ENCODE measurements at places on chromosomes 6 and 20.

DNA sequence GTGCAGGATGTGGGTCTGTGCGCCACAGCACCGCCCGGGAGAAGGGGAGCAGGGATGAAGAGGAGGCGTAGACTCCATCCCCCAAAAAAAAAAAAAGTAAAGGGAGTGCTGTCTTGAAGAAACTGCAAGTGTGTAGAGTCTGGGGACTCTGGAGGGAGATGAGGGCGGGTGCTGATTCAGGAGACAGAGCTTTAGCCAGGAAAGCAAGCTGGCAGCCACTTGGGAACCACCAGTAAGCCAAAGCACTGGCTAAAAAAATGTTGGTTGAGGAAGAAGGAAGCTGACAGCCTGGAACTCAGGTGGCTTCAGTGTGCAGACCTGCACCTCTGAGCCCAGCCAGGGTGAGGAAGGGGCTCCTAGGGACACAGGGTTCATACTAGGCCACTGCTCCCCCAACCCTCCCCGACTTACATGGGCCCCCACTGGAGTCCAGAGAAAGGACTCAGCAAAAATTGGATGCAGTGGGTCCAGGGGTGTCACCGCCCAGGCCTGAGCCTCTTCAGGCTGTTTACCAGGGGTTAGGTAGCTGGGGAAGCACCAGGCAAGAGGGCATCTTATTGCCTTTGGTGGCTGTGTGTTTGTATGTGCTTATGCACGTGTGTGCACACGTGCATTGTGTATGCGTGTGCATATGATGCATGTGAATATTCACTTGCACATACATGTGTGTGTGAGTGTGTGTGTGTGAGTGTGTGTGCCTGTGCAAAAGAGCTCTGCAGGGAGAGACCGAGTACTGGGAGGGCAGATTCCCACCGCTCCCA lies 153.5 kb upstream of the MLN start:
- no peak for DNase-seq

DNA sequence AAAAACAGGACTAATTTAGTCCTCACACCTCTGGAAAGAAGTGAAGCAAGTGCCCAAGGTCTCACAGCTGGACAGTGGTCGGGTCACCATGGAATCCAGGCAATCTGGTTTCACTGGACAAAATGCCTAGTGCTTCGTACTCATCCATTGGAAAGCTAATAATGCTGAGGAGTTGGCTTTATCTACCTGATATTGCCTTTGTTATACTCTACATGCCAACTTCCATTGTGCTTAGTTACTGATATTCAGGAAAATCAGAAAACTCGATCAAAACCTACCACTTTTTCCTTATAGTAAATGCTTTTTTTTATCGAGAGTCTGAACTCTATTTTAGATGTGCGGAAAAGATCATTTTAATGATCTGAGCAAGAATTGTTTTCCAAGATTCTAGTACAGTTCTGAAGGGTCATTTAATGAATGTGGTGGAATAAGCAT lies 966 bp downstream of the CFAP206 start:
- no peak for DNase-seq

DNA sequence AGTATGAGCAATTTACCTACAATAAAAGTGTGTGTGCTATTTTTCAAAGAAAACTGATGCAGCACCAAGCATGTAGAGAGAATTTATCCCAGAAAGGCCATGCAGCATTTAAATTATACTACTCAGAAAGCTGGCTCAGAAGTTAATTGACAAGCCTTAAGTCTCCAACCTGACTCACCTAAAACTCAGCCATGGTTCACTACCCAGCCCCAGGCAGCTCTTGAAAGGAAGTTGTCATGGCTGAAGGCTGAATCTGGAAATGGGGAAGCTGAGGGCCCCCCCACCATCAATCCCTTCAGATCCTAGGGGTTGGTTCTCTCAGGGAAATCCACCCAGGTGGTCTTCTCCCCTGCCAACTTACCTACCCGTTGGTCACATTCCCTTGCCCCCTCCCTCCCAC lies 19.7 kb downstream of the PPIL6 start:
- DNase-seq = no peak

DNA sequence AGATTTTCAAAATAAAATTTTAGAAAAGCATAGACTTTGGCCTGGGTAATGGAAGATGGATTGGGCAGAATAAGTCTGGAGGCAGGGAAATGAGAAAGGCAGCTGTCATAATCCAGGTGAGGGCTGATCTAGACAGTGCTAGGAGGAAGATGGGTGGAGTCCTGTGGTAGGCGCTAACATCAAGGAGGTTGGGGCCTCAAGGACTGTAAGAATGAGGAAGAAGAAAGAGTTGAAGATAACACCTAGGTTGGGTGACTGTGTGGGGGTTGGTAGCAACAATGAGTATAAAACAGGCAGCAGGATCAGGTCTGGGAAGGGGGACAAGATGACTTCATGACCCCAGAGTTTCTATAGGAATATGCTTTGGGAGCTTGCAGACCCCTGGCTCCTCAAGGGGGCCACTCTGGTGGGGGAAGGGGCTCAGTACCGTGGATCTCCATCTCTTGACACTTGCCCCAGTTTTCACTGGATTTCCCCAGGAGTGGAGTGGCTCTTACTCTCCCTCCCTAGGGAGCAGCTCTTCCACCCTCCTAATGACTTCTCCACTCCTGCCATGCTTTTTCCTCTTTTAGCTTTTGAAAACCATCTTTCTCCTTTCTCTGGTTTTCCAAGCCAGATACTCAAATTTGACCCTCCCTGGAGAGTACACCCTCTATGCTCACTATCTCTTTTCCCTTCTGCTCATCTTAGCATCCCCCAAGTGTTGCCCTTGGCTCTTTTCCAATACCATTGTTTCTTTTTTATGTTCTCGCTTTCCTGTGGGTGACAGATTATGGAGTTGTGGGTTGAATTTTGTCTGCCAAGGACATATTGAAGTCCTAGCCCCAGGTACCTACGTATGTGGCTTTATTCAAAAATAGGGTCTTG lies 14.8 kb downstream of the TRIM31 start:
- no peak for DNase-seq

DNA sequence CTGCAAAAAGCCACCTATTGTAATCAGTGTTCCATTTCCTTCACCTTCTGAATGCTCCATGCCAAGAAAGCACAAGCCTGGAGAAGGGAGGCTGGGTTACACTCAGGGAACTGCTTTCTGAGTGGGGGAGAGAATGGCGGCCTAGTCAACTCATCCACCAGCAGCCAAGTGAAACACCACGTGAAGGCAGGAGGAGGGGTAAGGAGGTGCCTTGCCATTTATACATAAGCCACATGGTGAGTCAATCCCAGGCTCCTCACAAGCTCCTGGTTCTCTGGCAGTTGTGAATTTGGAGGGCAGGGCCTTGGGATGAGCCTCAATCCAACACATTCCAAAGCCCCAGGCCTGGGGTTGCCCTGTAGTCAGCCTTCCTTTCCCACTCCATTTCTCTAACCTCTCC lies 149.4 kb downstream of the CD24 start:
- no peak for DNase-seq

- DNase-seq = no peak
These were observed 131.9 kb downstream of the GJA10 start for GRCh38 chr6:90026216-90026615.
